ENCODE measurements at places on chromosomes 5 and 9.

- DNase-seq, result no peak
These were observed 138.3 kb downstream of the ZDHHC21 start for GRCh38 chr9:14554886-14555285.

GRCh38 chr9:131330814-131331600, 41.5 kb downstream of the PLPP7 start:
- DNase-seq, result no peak

GRCh38 chr5:170268884-170269283, 28.7 kb downstream of the LCP2 start:
- no peak for DNase-seq

DNA sequence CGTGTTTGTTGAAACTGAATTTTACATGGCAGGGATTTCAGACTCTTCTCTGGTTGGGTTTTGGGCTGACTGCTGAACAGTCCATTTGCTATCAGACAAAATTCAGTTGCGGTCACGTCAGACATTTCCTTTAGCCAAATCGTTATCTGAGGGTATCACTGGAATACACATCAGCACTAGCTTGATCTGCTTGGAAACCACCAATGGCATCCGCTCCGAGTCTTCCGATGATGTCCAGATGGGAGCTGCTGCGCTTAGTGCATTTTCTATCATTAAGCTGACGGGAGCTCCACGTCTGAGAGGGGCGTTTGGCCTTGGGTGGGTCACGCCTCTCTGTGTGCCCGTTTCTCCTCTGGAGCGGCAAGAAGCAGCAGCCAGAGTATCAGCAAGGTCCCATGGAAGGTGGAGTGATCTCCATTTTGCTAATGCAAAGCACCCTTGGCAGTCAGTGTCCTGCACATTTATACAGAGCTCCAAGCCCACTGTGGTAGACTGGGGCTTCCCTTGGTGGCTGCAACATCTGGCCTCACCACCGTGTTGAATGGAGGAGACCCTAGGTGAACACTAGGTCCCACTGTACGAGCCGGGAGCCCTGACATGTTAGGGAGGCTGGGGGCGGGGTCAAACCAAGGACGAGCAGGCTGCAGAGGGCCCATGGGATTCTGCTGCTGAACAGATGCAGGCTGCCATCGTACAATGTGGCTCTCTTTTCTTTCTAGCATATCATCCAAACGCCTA, 134.6 kb upstream of the PHYKPL start:
- DNase-seq, result no peak

DNA sequence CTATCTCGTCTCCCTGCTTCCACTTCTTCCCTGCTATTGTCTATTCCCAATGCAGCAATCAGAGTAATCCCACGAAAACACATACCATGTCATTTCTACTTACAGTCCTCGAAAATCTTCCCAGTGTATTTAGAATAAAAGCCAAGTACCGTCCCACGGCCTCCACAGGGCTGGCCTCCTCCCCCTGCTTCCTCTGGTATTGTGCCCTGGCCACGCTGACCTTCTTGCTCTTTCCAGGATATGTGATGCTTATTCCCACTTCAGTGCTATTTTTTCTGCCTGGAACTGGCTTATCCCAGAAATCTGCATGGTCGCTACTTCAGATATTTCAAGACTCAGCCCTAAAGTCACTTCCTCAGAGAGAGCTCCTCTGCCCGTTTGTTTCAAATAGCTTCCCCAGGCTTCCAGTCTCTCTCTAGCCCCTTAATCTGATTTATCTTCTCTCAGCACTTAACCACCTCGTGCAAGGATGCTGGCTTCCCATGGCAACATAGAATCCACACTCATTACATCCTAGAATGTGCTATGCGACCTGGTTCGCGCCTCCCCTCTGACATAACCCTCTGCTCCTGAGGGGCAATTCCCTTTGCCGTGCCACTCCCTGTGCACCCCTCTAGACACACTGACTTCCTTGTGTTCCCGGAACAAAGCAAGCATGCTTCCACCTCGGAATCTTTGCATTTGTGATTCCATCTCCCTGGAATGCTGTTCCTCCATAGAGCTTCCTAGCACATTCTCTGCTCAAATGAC, 365.9 kb downstream of the ZSWIM6 start:
- no peak for DNase-seq
